Naive thymus-derived CD4-positive, alpha-beta T cell (primary cell): ENCODE measurements at places on chromosomes 7 and 10. TPM values are rescaled to one million over a fixed set of nuclear protein-coding genes. Genes with fewer than 3 reads are reported as not detected.

PDCD4 gene
- total RNA-seq = 207 TPM

ELN gene
- 0.11 TPM for total RNA-seq

LIPJ gene
- total RNA-seq = not detected

IL15RA gene
- 24.9 and 27.5 TPM in 2 replicates for total RNA-seq

INTS1 gene
- 157 TPM for total RNA-seq

NKX1-2 gene
- not detected for total RNA-seq

PAPSS2 gene
- total RNA-seq = 0.81 TPM

TFR2 gene
- total RNA-seq = 4.7 TPM

PTF1A gene
- total RNA-seq = not detected

NEBL gene
- total RNA-seq = 1.4 TPM

POR gene
- total RNA-seq = 58.7 and 72.3 TPM in 2 replicates

DNA sequence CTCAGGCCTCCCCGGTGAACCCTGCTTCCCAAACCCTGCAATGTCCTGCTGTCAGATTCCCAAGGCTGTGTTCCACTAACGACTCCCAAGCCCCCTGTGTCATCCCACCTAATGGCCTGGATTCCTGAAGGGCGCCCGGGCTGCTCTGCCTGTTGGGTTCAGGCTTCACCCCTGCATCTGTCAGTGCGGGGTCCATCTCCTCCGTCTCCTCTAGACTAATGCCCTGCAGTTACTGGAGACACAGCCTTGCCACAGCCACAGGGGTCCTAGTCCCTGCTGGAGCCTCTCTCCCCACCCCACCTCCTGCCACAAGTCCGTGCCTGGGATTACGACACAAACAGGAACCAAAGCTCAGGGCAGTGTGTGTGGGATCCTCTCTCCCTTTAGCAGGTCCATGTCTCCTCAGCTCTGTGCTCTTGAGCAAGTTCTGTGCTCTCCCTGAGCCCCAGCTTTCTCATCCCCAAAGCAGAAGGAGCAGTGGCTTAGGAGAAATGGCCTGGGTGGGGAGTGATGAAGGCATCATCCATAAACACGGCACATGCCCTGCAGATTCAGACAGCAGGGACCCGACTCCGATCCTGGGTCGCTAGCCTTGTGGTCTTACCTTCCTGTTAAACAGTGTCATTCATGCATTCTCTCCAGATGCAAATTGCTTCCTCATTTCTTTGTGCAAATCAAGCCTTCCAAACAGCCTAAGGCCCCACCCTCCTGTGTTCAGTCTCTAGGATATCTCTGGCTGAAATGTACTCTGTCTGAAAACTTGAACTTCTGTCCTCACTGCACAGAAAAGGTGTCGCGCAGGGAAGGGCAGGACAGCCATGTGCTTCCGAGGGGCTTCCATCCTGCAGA is 8.2 kb upstream of the RBP3 start:
- DNase-seq = no peak

- DNase-seq = no peak
These were observed 10.5 kb downstream of the ZNF282 start for GRCh38 chr7:149205690-149206381.

GRCh38 chr10:1187151-1187854 is 131.1 kb downstream of the WDR37 start:
- no peak for DNase-seq

DNA sequence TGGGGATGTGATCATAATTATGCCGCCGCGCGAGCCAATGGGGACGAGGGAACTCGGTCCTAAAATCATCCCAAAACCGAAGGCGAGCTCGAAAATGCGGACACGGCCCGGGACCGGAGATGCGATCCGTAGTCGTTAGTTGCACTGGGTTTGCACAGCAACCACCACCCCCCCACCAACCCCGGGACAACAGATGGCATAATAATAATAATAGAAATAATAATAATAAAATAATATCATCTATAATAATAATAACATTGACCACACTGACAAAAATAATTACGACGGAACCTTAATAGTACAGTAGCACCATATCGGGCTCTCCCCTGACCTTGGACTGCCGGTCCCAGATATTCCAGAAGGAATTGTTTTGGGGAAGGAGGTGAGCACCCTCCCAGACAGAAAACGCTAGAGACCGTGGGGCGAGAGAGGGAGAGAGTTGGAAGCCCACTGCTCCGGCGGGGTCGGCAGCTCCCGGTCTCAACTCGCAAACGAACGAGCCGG is 1.1 kb upstream of the EMX2 start:
- DNase-seq = no peak

DNA sequence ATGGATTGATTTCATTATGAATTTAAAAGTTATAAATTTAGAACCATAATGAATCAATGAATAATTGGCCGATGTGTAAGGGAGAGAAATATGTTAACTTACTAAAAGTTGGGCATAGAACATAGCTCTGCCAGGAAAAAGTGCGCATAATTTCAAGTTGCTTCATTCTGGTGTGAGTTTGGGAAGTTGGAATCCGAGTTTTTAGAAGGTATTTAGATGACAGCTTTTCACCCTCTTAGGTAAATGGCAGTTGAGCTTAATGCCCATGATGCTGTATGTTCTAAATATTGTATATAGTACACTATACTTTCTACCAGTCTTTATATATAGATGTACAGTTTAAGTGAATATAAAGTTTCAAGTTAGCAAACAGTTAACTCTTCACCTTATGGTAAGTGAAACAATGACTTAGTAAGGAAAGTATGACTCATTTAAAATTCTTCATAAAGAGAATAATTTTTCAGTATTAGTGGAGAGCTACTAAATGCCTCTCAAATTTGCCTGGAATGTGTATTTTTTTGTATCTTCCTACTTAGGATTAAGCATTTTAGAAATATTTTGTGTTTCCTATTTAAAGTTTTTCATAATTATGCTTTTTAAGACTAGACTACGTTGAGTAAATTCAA is 1.6 kb downstream of the C1GALT1 start:
- no peak for DNase-seq

GRCh38 chr10:99394256-99394655 is 36.2 kb downstream of the GOT1 start:
- no peak for DNase-seq

- no peak for DNase-seq
These were observed 213.8 kb downstream of the NEBL start for GRCh38 chr10:20683345-20683744.

GRCh38 chr10:78516756-78517155 is 483.1 kb downstream of the RPS24 start:
- no peak for DNase-seq

GRCh38 chr10:124509880-124510632 is 48.4 kb downstream of the LHPP start:
- DNase-seq = no peak

DNA sequence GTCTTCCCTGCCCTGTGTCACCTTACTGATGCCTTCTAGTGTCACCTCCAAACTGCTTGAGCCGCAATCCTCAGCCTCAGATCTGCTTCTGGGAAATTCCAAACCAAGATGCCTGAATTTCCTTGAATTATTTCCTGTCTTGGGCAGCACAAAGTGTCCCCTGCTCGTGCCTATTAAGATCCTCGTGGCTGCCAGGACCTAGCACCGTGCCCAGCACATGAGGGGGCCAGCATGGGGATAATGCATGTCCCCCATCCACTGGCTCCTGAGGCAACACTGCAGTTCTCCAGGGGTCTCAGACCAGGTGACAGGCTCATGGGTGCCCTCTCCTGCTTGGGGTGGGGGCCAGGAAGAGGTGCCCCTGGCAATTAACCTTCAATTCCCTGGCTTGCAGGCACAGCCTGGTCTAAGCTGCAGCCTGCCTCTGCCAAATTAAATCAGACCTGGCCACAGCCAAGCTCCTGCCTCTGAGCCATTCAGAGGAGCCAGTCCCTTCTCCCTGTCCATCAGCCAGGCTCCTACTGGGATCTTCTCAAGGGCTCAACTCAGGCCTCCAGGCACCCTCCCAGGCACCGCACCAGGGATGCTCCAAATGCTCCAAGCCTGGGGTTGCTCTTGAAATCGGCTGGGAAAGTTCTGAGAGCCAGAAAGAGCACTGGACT is 146.6 kb downstream of the SH3PXD2A start:
- DNase-seq = no peak

GRCh38 chr7:98681511-98681910 is 64.4 kb downstream of the NPTX2 start:
- DNase-seq = no peak

DNA sequence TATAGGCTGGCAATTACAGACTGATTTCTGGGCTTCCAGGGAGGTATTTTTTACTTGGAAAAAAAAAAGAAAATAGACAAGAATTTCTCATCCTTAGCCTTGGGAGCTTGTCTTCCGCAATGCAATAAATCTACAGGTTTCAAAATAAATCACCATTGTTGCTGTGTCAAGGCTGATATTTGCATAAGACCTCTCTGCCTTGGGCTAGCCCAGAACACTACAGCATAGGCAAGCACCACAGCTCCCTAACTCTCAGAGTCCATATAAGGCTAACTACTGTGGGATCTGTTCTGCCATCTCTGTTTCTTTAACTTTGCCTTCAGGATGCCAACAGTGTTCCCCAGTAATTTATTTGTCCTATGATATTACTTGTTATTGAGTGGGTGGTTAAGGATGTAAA is 64.4 kb downstream of the ZWINT start:
- DNase-seq = no peak
